DMS 273 treated with DMSO at 0.1 percent for 48 hours (cell line): ENCODE measurements at places on chromosomes 3 and 15.

GRCh38 chr15:40985541-40986330 lies 32.5 kb downstream of the CHAC1 start:
- DNase-seq: no peak

DNA sequence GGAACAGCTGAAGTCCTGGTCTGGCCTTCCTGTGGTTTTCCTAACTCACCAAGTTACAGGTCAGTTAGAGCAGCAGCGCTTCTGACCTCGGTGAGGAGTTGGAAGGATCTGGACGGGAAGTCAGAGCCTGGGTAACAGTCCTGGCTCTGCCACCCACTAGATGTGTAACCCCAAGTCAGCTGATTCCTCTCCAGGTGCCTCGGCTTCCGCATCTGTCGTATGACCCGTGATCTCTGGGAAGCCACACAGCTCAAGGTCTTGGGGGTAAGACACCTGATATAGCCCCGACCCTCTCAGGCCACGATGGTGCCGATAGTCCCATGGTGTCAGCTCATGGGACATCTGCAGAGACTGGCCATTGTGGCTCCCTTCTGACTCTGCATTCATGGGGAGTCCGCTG lies 8.3 kb upstream of the PIGZ start:
- DNase-seq: no peak

- no peak for DNase-seq
These were observed 314.8 kb downstream of the PTPRG start for GRCh38 chr3:61875976-61876671.

GRCh38 chr3:71069797-71070196 lies 513.7 kb downstream of the FOXP1 start:
- no peak for DNase-seq

- DNase-seq: no peak
These were observed 30.1 kb upstream of the CERS3 start for GRCh38 chr15:100558771-100559254.

- DNase-seq: no peak
These were observed 12.2 kb downstream of the ALG1L2 start for GRCh38 chr3:130093741-130094391.

DNA sequence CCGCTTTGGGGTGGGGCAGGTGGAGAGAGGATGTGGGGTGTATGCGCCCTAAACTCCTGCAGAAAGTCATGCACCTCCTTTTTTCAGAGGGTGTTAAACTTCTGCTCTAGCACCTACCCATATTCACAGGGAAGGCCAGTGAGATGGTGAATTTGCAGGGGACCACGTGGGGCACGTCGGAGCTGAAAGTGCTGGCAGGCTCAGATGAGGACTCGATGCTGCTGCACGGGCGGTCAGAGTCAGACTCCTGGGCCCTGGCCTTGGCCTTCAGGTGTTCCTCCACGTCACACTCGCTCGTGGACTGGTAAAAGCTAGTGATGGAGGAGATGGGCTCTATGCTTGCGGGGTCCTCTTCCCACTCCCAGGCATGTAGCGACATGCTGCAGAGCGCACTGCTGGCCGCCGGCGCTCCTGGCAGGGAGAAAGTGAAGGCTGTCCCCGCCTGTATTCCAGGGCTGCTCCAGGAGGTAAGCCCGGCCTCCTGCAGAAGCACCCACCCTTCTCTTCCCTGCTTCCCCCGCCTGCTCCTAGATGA lies 883 bp downstream of the CFAP92 start:
- DNase-seq: no peak

DNA sequence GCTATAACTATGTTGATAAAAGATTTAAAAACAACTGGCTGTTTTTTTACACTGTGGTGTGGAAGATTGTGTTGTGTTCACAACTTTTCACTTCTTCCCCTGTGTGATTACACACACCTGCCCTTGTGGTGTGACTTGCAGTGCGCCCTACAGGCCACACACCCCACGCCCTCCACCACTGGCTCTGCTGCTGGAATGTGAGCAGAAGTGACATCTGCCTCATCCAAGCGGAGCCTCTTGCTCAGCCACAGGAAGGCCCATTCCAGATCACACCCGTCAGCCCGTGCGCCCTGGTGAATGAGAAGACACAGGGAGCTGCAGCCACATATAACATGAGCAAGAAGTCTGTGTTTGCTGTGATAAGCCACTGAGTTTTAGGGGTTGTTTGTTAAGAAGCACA lies 7.0 kb downstream of the CCR2 start:
- no peak for DNase-seq

DNA sequence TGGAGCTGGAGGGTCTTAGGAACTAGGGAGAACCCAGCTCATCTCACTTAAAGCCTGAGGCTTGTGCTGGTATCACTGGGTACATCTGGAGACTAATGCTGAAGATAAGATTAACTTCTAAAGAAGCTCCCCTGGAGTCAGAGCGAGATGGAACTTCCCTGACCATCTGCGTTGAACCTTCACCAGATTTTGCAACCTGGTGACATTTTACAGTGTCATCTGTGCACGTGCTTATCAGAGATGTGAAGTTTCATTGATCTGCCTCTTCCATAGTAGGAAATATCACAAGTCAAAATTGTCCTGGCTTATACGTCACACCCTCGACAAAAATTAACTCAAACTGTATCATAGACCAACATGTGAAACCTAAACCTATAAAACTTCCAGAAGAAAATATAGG lies 395.5 kb downstream of the SHQ1 start:
- no peak for DNase-seq
